NCI-H2081 (cell line): ENCODE measurements at places on chromosomes 16 and 17.

DNA sequence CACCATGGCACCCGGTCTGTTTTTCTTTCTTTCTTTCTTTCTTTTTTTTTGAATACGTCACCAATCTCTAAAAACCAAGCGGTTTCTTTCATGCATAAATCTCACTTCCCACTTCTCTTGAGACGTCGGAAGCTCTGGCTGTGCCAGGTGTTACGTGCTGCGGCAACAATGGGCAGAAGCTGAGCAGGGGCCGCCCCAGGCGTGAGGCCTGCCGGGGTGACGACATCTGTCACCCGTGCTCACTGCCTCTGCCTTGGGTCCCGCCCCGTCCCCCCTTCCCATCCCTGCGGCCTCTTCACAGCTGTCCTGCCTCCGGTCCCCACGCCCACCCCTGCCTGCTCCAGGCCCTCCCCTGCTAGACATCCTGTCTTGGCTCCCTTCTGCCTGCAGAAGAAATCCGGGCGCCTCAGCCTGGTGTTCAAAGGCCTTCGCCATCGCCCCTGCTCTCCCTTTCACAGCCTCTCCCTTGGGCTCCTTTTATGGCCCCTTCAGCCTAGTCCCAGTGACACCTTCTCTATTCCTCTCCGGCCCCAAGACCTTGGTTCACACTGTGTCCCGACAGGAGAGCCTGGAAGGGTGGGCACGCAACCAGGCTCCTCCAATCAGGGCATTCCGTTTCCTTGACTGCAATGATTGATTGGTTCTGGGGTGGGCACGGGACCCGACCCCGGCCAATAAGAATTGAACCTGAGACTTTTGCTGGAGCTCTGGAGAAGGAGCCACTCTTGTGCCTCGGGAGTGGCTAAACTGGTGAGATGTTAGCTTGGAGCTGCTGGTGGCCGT lies 4.8 kb downstream of the P2RX1 start:
- no peak for DNase-seq

- no peak for DNase-seq
These were observed 78.6 kb upstream of the CA10 start for GRCh38 chr17:52237151-52237550.

GRCh38 chr17:27635275-27635823 lies 4.4 kb downstream of the LGALS9 start:
- no peak for DNase-seq

- no peak for DNase-seq
These were observed 35.9 kb upstream of the ZNF469 start for GRCh38 chr16:88346680-88347505.

DNA sequence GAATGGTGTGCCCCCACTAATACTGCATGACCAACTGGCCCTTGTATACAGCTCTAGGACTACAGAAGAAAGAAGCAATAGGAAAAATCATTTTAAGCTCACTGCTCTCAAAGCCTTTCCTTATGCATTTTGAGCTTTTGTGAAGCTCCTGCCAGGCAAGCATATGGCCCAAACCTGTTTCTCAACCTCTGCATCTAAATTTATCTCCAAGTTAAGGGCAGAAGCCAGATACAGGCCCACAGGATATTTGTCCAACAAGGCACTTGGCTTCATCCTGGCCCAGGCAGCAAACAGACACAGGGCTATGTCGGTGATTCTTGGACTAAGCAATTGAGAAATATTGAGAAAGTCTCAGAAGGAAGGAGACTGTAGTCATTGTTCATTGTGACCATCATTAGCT lies 43.9 kb downstream of the CCT6B start:
- no peak for DNase-seq

- no peak for DNase-seq
These were observed 109.5 kb downstream of the ASIC2 start for GRCh38 chr17:33183487-33184026.

DNA sequence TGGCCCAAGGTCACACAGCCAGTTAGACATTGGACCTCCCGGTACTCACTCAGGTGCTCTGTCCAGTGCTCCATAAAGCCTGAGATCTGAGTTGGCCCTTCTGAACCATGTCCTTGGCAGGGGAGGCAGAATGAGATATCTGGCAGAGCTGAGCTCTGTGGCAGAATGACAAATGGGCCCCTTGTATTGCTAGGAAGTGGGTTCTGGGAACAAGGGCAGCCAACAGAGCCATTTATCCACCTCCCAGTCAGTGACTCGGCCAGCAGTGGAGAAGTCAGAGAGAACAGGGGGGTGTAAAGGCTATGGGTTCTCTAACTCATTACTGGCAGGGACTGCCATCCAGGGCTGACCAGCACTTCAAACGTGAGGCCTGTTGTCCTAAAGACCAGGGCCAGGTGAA lies 117.1 kb upstream of the NLRP1 start:
- no peak for DNase-seq

- DNase-seq = no peak
These were observed 6.0 kb upstream of the CCL4L2 start for GRCh38 chr17:36204724-36205500.
